ENCODE measurements at places on chromosomes 2 and 18.
A peak's percentile ranks its signal among the peaks of the same experiment; 100 is the strongest.

GRCh38 chr18:36613069-36613468, 215.7 kb downstream of the TPGS2 start:
- DNase-seq, result no peak

- no peak for DNase-seq
These were observed 643.6 kb upstream of the DDX18 start for GRCh38 chr2:117170897-117171296.

DNA sequence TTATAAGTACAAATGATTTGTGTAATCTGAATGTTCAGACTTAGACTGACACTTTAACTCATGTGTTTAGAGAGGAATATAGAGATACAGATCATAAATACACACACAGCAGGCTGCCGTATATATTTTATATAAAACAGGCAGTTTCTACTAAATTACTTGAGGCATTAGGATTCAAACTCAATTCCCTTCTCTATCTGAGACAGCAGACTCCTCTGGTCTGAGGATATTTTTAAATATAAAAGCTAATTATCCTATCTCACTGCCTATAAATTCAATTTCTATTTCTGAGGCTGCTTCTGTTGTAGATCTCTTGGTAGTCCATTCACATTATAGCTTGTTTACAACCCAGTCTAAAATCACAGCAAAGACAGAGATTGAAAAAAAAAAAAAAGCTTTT, 46.9 kb downstream of the BCL2 start:
- DNase-seq, result no peak

GRCh38 chr2:19351899-19352697, 6.3 kb downstream of the OSR1 start:
- no peak for DNase-seq

- no peak for DNase-seq
These were observed 130.6 kb downstream of the MBP start for GRCh38 chr18:77001979-77002378.

DNA sequence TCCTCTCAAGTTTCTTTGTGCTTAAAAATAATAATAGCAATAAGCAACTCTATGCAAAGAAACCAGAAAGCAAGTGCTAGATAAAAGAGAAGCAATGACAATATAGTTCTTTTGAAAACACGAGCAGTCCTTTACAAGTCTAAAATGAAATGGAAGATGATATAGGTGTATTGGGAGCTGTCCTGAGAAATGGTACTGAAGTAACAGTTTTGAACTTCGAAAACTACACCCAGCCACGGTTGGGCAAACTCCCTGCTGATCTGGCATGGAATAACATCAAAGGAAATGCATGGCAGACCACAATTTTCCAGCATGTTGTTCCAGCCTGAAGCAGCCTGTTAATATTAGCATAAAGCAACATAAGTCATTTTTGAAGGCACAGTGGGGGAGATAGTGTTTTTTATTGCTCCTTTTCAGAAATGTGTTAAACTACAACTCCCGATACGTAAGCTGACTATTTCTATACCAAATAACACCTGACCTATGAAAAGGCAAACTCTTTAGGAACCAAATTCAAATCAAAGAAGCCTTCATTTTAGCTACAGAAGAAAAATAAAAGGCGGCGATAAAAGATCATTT, 596.1 kb upstream of the KLHL29 start:
- DNase-seq, result no peak

- no peak for DNase-seq
These were observed 111.8 kb upstream of the ASB18 start for GRCh38 chr2:236375973-236376476.

GRCh38 chr2:158835431-158835830, 40.3 kb downstream of the DAPL1 start:
- DNase-seq, result no peak

DNA sequence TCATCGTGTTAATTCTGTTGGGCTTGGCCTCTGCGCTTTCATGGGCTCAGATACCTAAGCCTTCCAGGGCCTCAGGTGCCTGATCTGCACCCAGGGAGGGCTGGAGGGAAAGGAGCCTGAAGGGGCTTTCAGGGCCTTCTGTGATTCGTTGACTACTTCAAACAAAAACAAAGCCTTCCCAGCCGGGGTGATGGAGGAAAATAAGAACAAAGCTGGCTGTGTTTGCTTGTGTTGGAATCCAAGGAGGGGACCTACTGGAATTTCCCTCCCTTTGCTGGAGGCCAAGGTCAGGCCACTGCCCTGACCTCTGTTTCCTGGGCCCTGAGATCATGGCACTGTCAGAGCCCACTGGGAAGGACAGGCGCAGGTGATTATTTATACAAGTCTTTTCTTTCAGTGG, 135.3 kb downstream of the KLHL29 start:
- DNase-seq, result no peak

DNA sequence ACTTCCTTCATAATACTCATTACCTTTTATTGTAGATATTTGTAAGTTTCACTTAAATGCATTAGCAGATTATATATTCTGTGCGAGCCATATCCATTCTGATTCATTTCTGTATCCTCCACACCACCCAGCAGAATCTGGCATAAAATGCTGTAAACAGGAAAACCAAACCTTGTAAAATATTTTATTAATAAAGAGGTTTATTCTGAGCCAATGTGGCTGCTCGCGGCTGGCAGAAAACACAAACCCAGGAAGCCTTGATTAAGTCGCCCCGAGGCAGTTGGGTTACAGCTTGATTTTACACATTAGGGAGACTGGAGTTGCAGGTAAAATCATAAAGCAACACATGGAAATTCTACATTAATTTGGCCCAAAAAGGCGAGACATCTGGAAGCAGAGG, 40.5 kb downstream of the GNAL start:
- no peak for DNase-seq

GRCh38 chr2:68238955-68239822, 13.1 kb downstream of the PPP3R1 start:
- no peak for DNase-seq

DNA sequence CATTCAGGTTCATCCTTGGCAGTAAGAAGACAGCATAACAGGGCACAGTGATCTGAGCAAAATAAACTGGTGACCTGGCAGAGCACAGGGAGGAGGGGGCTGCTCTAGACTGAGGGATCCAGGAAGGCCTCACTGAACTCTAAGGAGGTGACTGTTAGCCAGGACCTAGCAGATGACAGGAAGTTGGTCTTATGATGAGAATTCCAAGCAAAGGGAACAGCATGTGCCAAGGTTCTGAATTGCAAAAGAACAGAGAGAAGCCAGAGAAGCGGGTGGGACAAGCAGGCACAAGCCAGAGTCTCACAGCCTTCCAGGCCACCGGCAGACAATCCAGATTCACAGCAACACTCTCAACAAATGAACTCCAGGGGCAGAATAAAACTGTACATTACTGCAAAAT, 152.7 kb upstream of the PTPRM start:
- DNase-seq, result no peak

DNA sequence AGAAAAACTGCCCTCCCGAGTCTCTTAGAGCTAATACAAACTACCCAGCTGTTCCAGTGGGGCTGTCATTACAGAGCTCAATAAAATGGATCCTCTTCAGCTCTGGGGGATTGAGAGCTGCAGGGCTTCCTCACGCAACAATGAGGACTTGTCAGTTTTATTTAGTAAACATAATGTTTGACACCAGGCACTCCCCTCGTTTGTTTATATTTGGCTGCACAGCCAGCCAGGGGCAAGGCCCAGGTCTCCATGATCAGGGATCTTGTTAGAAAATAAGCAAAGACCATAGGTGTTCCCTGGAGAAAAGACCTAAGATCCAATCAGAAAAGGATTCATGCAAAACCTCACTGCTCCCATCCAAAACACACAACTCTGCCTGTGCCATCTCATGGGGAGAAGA, 158.2 kb downstream of the C1D start:
- DNase-seq, result no peak

GRCh38 chr2:144876013-144876412, 356.1 kb upstream of the ZEB2 start:
- DNase-seq, result no peak

GRCh38 chr2:24287171-24287570, 73.2 kb downstream of the ITSN2 start:
- no peak for DNase-seq

DNA sequence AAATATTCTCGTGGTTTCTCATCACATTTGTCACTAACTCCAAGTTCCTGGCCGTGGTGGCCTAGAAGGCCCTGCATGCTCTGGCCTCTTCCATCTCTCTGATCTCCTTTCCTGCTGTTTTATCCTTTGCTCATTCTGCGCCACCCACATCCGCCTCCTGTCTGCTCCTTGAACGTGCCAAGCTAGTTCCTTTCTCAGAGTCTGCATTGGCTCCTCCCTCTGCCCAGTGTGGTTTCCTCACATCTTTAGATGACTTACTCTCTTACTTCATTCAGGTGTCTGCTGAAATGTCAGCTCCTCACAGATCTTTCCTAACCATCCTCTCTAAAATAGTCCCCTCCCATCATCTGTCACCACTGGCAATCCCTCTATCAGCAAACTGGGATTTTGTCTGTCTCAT, 158.6 kb upstream of the RBMS1 start:
- DNase-seq, result peak; percentile 7

- no peak for DNase-seq
These were observed 109.7 kb upstream of the ARL5A start for GRCh38 chr2:151937966-151938365.

- no peak for DNase-seq
These were observed 40.7 kb downstream of the CTDP1 start for GRCh38 chr18:79720359-79720733.

DNA sequence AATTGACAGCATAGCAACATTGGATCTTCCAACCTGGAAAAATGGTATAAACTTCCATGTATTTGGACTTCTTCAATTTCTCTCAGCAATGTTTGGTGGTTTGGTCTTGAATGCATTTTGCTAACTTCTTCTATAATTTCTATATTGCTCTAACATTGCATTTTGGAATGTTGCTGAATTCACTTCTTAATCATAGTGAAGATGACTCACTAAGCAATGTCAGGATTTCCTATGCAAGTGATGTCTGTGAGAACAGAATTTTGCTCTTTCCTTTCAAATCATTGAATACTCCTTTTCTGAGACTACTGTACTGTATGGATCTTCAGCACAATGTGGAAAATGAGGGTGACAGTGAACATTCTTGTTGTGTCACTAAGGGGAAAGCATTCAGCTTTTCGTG, 28.9 kb upstream of the CDH19 start:
- no peak for DNase-seq

DNA sequence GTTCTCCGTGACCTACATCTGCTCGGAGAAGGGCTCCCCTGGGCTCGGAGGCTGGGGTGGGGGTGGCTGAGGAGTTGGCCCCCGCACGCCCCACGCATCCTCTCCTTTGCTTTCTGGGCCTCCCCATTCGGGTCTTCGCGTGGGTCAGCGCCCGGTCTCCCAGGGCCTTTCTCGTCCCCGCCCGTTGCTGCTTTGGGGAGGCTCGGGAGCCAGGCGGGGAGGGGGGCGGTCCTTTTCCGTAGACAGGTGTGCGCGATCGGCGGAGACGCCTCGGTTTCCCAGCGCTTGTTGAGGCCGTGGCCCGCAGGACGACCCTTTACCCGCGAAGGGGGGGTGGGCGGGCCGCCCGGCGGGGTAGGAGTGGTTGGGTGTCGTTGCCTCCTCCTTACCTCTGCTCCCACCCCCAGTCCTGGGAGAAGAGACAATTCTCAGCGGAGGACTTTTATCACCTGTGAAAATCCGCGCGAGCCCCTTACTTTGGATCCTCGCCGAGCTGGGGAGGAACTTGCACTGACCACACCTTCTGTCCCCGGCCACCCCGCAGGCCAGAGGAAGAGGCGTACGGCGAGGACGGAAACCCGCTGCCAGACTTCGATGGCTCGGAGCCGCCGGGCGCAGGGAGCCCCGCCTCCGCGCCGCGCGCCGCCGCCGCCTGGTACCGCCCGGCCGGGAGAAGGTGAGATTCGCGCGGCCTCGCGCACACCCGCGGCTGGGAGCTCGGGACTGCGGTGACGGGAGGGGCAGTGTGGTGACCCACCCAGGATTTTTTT, 2.6 kb downstream of the ADCYAP1 start:
- DNase-seq, result no peak

DNA sequence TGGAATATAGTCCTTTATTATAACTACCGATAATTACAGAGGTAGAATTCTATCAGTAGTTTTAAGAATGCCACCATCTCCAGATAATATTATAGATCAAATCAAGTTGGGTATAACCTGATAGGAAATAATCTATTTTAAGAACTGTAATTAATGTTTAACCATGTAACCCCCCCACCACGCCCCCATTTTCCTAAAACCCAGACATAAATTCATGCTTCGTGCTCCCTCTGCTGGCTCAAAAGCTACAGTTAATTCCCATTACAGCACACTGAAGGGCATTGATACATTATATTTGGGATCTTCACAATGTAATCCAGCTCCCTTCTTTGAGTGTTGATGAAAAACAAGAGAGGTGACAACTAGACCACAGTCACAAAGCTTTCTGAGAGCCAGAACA, 228.0 kb upstream of the SMAD7 start:
- DNase-seq, result no peak

DNA sequence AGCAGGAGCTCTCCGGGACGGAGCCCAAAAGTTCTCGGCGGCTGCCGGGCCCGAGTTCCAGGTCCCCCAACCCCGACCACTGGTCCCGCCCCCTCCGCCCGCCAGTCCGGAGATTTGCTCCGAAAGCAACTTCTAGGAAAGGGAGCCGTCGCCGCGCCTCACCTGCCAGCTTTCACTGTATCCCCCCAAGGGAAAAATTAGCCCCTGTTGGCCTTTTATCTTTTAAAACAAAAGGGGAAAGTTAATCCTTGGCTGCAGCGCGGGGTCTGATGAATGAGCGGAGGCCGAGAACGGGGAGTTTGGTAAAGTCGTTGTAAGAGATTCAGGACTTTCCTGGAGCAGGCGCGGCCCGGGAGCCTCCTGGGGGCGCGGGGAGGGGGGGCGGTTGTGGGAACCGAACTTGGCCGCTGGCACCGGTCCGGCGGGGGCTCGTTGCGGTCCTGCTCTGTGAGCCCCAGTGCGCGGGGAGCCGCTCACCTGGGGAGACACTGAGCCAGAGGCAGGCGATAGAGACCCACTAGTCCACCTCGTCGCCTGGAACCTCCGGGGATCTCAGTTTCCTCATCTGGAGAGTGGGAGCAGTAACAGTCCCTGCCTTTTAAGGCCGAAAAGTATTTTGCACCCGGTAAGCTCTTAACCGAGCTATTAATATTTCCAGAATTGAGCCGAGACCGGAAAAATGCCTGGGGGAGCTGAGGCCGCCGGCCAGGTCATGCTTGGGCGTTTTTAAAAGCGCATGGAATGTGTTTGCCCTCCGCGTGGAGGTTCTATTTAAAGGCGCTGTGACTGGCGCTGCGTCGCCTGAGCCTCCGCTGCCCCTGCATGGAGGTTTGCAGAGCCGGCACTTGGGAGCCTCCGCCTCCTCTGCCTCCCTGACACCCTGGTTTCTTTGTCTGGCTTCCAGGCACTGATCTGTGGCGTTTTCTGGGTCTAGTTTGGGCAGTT, 1.1 kb downstream of the EFHD1 start:
- DNase-seq, result no peak

Data from stimulated activated CD4-positive, alpha-beta T cell treated with anti-CD3 and anti-CD28 coated beads, TNF-alpha, amount 100 ng/mL, for 1 hour (primary cell).